ENCODE measurements at places on chromosomes 4 and X.

DNA sequence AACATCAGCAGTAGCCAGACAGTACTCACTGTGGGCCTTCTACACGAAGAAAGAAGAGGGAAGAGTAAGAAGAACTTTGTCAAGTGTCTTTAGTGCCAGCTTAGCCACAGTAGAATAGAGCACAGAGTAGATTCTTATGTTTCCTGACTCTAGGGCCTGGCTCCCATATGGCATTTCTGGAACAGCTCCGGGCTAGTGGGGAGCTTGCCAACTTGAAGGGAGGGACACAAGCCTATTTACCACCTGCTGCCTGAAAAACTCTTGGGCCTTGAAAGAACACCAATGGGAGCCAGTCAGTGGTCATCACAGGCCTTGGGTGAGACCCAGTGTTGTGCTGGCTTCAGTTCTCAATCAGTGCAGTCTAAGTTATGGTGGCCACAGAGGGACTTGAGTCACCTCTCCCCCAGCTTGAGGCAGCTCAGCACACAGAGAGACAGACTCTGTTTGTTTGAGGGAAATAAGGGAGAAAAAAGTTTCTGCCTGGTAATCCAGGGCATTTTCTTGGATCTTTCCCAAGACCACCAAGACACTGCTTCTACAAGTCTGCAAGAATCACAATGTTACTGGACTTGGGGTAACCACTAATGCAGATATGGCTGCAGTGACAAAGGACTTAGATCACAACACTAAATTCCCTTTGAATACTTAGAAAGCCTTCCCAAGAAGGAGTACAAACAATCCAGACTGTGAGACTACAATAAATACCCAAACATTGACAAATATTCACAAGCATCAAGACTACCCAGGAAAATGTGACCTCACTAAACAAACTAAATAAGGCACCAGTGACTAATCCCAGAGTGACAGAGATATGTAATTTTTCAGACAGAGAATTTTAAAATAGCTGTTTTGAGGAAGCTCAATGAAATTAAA is 261.0 kb upstream of the NDST3 start:
- H3K4me1 ChIP-seq, result no peaks in the 10 kb centered on the region
- no peak for DNase-seq
- H3K4me3 ChIP-seq, result no peak overlapping the region

- DNase-seq, result no peak
- H3K36me3 ChIP-seq, result no peaks in the 10 kb centered on the region
- no peak overlapping the region for H3K4me3 ChIP-seq
- H3K4me1 ChIP-seq, result peaks cover 7% of the 10 kb centered on the region
- H3K27ac ChIP-seq, result no peak overlapping the region
- H3K27me3 ChIP-seq, result peaks cover 2% of the 10 kb centered on the region
Measured at GRCh38 chrX:121455890-121456289, 408.5 kb downstream of the GLUD2 start.

DNA sequence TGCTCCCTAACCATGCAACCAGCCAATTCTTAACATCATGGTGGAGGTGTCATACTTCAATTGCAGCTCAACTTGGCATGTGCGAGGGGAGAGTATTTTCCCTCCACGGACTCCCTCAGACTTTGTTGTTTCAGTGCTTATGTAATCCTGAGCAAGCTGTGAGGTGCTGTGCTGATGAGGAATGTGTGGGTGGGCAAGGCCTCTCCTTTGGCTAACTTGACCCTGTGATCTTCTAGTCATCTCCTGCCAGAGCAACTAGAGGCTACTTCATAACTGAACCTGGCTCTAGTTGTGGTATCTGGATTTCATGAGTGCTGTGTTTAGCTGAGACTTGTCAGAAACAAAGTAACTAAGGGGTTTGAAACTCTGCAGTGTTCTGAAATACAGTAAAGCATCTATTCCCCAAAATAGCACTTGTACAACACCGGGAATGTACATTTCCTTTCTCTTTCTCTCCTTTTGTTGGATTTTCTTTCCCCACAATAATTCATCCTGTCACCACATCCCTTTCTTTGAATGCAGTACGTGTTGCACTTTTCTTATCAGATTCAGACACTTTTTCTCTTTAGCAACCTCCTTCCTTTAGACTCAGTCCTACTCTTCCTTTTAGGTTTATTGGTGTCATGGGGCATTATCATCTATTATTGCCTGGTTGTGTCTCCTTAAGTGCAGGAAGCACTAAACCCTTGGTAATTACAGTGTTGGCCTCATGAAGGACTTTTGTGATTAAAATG is 415.2 kb upstream of the NR3C2 start:
- H3K4me3 ChIP-seq, result no peak overlapping the region
- no peak for DNase-seq
- no peak overlapping the region for H3K27ac ChIP-seq
- no peaks in the 10 kb centered on the region for H3K27me3 ChIP-seq
- no peaks in the 10 kb centered on the region for H3K4me1 ChIP-seq
- H3K36me3 ChIP-seq, result no peaks in the 10 kb centered on the region

- no peak for DNase-seq
- H3K27me3 ChIP-seq, result no peaks in the 10 kb centered on the region
- H3K27ac ChIP-seq, result no peak overlapping the region
- H3K4me1 ChIP-seq, result peaks cover 10% of the 10 kb centered on the region
Measured at GRCh38 chr4:38013461-38014366, 53.5 kb downstream of the PTTG2 start.
